ENCODE measurements at places on chromosomes 12 and 14. TPM values are rescaled to one million over a fixed set of nuclear protein-coding genes. Genes with fewer than 3 reads are reported as not detected.

The KRT5 gene
- not detected for total RNA-seq

The DAO gene
- total RNA-seq: not detected

The ADCY6 gene
- total RNA-seq: 0.79 TPM

The CIROP gene
- not detected for total RNA-seq

The OASL gene
- total RNA-seq: 45.1 TPM

- no peaks in the 10 kb centered on the region for H3K27me3 ChIP-seq
- H3K27ac ChIP-seq: no peak overlapping the region
- no peaks in the 10 kb centered on the region for H3K4me1 ChIP-seq
- no peak overlapping the region for H3K4me3 ChIP-seq
Measured at GRCh38 chr12:79407671-79408622, 282.8 kb downstream of the PAWR start.

DNA sequence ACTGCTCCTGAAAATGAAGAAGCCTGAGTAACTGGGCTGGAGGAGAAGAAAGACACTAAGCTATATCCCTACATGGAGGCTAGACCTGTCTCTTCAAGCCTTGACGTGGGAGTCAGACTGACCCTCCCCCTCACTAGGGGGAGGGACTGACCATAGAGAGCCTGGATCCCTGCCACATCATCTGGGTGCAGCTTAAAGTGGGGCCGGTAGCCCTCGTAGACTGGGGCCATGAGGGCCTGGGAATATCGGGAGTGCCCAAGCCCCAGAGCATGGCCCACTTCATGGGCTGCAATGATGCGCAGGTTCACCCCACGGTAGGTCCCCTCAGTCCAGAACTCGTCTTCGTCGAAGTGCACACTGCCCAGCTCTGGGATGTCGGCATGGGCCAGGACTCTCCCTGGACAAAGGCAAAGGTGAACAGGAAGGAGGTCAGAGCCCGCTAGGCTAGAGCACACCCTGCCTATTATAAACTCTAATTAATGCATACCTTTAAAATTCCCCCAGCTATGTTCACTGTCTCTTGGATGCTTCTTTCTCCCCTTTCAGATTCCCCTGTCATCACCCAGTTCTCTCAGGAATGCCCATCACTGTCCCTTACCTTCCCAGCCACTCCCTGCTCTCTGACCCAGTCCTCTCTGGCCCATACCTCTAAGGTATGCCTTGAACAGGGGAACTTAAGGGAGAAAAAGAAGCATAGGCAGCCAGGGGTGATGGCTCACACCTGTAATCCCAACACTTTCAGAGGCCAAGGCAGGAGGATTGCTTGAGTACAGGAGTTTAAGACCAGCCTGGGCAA is 3.2 kb downstream of the MMP19 start:
- peaks cover 3% of the 10 kb centered on the region for H3K4me1 ChIP-seq
- no peak for DNase-seq
- H3K27me3 ChIP-seq: no peaks in the 10 kb centered on the region
- no peaks in the 10 kb centered on the region for H3K36me3 ChIP-seq
- H3K27ac ChIP-seq: no peak overlapping the region

DNA sequence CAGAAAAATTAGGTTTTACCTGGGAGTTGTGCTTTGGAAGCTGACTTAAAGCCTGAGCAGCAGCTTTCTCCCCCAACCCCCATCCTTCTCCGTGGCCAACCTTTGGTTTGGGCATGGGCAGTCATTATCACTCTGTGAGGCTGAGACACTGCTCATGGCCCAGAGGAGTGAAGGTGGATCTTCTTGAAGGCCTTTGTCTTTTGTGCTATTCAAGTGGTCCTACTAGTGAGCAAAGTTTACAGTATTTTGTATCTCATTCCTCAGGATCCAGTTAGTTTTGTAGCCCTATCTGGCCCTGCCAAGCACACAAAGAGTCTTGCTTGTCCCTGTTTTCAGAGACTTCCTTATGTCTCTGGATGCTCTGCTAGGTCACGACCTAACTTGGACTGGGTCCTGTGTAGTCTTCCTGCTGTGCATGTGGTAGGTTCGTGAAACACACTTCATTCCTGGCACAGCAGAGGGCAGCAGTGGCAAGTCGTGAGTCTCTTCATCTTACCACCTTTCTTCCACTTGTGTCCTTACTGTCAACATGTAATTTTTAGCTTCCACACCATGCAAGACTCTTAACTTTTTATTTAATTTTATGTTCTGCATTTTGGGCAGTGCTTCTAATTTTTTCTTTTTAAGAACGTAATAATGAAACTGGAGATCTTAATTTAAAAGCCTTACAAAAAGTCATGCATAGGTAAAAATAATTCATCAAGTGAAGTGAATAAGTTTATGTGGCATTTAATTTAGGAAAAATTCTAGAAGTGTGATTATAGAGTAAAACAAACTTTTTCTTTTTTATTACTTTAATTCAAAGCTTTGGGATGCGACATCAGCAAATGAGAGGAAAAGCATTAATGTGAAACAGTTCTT is 53.7 kb downstream of the APAF1 start:
- no peaks in the 10 kb centered on the region for H3K27me3 ChIP-seq
- H3K4me3 ChIP-seq: no peak overlapping the region
- peaks cover 6% of the 10 kb centered on the region for H3K4me1 ChIP-seq
- peaks cover 2% of the 10 kb centered on the region for H3K36me3 ChIP-seq
- peak; percentile 59 for DNase-seq
- peak overlapping the region; percentile 40 for H3K27ac ChIP-seq

- no peak for DNase-seq
- peaks cover 60% of the 10 kb centered on the region for H3K4me1 ChIP-seq
- H3K36me3 ChIP-seq: peaks cover 3% of the 10 kb centered on the region
- H3K27me3 ChIP-seq: no peaks in the 10 kb centered on the region
Measured at GRCh38 chr12:12456637-12457036, 99.8 kb downstream of the BORCS5 start.

DNA sequence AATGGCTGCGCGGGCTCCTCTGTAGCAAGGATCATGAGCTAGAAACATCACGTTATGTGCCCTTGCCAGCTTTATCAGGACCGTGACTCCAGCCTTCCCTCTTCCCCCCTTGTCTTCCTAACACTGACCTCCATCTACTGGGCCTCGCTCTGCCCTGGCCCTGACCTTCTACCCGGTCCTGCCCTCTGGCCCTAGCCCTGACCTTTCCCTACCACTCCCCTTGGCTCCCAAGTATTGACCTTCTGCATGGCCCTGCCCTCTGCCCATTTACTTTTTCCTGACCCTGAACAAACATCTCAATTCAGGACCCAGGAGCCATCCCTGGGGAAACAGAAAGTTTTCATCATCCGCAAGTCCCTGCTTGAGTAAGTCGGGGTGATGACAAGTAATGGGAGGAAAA is 2.0 kb downstream of the SOAT2 start:
- H3K4me1 ChIP-seq: peaks cover 27% of the 10 kb centered on the region
- H3K27me3 ChIP-seq: no peaks in the 10 kb centered on the region
- no peak for DNase-seq
- no peak overlapping the region for H3K27ac ChIP-seq

- no peak for DNase-seq
- peaks cover 9% of the 10 kb centered on the region for H3K36me3 ChIP-seq
- H3K27ac ChIP-seq: peak overlapping the region; percentile 54
- H3K27me3 ChIP-seq: no peaks in the 10 kb centered on the region
Measured at GRCh38 chr14:91152499-91152898, 38.6 kb downstream of the DGLUCY start.

DNA sequence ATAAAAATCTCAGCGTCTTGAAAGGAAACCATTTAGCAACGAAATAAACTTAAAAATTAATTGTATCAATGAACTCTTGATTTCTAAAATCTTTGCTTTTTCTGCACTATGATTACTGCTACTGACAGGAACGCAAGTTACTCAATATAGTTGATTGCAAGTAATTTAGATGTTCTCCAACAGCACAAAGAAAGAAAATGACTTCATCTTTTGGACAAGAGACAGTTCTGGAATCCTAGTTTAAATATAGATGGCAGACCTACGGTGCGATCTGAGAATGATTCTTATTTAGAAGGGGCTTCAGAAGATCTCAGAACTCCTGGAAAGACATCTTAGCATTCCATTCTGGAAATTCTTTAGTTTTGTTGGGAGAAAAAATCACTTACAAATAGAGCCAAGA is 1.4 kb upstream of the SUDS3 start:
- H3K27ac ChIP-seq: peak overlapping the region; percentile 100
- peaks cover 48% of the 10 kb centered on the region for H3K4me1 ChIP-seq

- peaks cover 6% of the 10 kb centered on the region for H3K4me1 ChIP-seq
- H3K27me3 ChIP-seq: no peaks in the 10 kb centered on the region
- H3K4me3 ChIP-seq: no peak overlapping the region
- no peak overlapping the region for H3K27ac ChIP-seq
Measured at GRCh38 chr12:103469719-103470118, 26.0 kb downstream of the C12orf42 start.

- DNase-seq: peak; percentile 31
- H3K27me3 ChIP-seq: no peaks in the 10 kb centered on the region
- peak overlapping the region; percentile 20 for H3K4me3 ChIP-seq
- H3K36me3 ChIP-seq: peaks cover 32% of the 10 kb centered on the region
Measured at GRCh38 chr12:46585854-46586621, 213.5 kb upstream of the SLC38A2 start.

DNA sequence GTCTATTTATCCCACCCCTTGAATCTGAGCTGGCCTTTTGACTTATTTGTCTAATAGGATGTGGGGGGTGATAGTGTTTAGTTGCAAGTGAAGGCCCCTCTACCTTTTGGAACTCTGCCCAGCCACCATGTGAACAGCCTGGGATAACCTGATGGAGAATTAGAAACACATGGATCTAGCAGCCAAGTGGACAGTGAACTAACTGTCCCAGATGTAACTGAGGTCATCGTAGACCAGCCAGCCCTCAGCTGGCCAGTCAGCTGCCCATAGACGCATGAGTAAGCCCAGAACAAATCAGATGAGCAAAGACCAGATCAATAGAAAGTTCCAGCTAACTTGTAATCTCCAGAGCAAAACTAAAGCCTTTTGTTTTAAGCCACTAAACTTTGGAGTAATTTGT is 19.0 kb downstream of the KLRB1 start:
- H3K4me3 ChIP-seq: no peak overlapping the region
- H3K27ac ChIP-seq: no peak overlapping the region
- no peak for DNase-seq
- H3K36me3 ChIP-seq: no peaks in the 10 kb centered on the region
- H3K27me3 ChIP-seq: no peaks in the 10 kb centered on the region

DNA sequence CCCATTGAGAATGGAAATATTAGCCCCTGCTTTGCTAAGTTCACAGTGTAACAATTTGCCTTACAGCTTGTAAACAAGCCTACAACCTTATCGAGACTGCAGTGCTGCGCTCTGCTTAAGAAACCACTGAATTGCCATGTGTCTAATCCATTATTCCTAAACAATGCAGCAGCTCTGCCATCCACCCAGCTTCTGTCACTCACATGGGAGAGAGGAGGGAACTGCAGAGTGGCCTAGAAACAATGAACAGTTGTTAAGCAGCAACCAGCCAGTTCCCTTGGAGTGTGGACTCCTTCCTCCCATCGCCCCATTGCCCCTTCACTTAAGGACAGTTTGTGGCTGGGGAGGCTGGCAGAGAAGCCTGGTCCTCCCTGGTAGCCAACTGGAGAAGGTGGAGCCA is 42.9 kb downstream of the TESPA1 start:
- peaks cover 22% of the 10 kb centered on the region for H3K36me3 ChIP-seq
- no peak overlapping the region for H3K4me3 ChIP-seq
- DNase-seq: no peak
- H3K4me1 ChIP-seq: peaks cover 18% of the 10 kb centered on the region
- H3K27ac ChIP-seq: no peak overlapping the region

DNA sequence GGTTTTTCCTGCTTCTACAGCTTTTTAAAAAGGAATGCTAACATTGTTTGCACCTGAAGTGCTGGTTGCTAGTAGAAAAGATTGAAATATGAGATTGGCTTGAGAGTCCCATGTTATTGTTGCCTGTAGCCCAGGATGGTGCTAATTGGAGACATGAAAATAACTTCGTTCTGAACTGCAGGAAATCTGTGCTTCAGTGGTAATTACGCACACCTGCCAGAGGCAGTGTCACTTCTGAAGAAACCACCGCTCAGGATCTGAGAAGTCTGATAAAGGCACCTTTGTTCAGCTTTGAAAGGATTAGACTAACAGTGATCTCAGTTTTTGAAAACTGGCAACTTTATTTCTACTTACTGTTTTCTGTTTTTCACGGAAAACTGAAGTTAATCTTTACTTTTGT is 15.5 kb upstream of the ATP6V0A2 start:
- no peaks in the 10 kb centered on the region for H3K36me3 ChIP-seq
- H3K27me3 ChIP-seq: no peaks in the 10 kb centered on the region
- H3K4me3 ChIP-seq: no peak overlapping the region
- no peak for DNase-seq

GRCh38 chr14:29235991-29236390 is 469.4 kb downstream of the FOXG1 start:
- H3K27me3 ChIP-seq: no peaks in the 10 kb centered on the region
- DNase-seq: no peak
- no peak overlapping the region for H3K4me3 ChIP-seq

DNA sequence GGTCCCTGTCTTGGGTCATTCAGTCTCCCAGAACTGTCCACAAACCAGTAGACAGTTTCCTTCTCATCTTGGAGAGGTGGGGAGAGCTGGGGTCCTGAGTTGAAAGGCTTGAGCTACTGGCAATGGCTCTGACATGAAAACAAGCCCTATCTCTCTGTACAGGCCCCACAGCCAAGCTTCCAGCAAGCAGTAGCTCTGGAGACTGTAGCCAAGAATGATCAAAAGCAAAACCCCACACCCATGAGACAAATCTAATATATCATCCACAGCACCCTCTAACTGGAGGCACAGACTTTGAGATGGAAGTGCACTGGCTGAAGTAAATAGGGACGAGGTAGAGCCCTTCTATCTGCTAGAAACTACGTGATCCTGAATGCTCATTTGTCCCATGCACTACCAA is 40.9 kb downstream of the RERG start:
- no peaks in the 10 kb centered on the region for H3K36me3 ChIP-seq
- no peaks in the 10 kb centered on the region for H3K4me1 ChIP-seq
- H3K27me3 ChIP-seq: peaks cover 16% of the 10 kb centered on the region

- no peak overlapping the region for H3K4me3 ChIP-seq
- no peaks in the 10 kb centered on the region for H3K36me3 ChIP-seq
- no peak overlapping the region for H3K27ac ChIP-seq
- peaks cover 18% of the 10 kb centered on the region for H3K27me3 ChIP-seq
Measured at GRCh38 chr12:117889098-117889497, 79.7 kb downstream of the KSR2 start.

DNA sequence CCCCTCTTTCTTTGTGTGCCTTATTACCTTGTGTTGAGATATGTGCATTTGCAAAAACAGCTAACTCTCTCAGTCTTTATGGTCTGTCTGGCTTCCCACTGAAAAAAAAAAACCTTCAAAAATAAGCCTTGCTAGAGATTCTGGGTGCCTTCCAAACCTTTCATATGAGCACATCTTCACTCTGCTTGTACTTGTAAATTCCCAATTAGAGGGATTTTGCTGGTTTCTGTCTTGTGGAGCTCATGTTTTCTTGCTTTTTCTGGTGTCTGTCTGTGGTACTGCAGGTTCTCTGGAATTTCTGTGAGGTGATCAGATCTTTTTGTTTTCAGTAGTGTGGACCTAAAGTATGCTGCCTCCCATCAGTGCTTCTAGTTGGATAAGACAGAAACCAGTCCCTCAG is 100.1 kb downstream of the PIK3C2G start:
- no peak overlapping the region for H3K27ac ChIP-seq
- no peak overlapping the region for H3K4me3 ChIP-seq
- no peaks in the 10 kb centered on the region for H3K36me3 ChIP-seq
- no peaks in the 10 kb centered on the region for H3K27me3 ChIP-seq
- H3K4me1 ChIP-seq: no peaks in the 10 kb centered on the region

GRCh38 chr14:64506721-64507120 is 2.2 kb downstream of the ZBTB1 start:
- peaks cover 9% of the 10 kb centered on the region for H3K36me3 ChIP-seq
- H3K27me3 ChIP-seq: no peaks in the 10 kb centered on the region
- peak overlapping the region; percentile 86 for H3K4me3 ChIP-seq
- peaks cover 73% of the 10 kb centered on the region for H3K4me1 ChIP-seq

GRCh38 chr12:94817695-94818075 is 167.3 kb upstream of the TMCC3 start:
- H3K4me3 ChIP-seq: no peak overlapping the region
- H3K36me3 ChIP-seq: peaks cover 12% of the 10 kb centered on the region
- no peaks in the 10 kb centered on the region for H3K4me1 ChIP-seq
- no peak overlapping the region for H3K27ac ChIP-seq
- no peak for DNase-seq
